ENCODE measurements at places on chromosomes 13 and 19.

DNA sequence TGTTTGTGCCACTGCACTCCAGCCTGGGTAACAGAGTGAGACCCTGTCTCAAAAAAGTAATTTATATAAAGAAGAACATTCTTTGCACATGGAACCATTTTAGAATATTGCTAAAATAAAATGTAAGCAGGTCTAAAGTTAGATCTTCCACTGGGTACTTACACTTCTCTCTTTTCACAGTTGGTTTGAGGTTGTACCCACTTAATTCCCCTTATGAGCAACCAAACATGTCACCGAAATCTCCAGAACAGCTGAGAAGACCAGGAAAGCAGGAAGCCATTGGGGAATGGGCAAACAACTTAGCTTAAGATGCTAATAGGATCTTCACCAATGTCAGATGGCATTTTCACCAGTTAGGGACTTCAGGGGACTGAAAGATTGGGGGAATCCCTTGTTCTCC is 18.8 kb downstream of the NLRP4 start:
- no peak for DNase-seq

GRCh38 chr13:50693727-50694126 is 149.8 kb downstream of the DLEU7 start:
- DNase-seq = no peak

- no peak for DNase-seq
Observed at GRCh38 chr19:16022251-16022650, 54.0 kb upstream of the TPM4 start.

DNA sequence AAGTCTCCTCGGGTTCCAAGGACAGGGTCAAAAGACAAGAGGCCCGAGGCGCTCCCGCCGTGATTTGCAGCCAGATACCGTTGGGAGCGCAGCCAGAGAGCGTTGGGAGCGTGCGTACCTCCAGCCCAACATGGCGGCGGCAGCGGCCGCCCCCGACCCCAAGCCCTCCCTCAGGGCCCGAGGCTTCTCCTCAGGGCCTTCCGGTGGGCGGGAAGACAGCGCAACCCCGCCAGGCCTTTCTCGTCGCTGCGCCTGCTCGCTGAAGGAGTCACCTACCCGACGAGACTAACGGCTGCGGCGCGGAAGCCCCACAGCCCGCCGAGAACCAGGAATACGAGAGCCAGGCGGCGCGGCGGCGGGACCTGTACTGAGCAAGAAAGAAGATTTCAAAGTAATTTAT is 3.2 kb upstream of the ZNF850 start:
- peak; percentile 79 for DNase-seq

- no peak for DNase-seq
Observed at GRCh38 chr13:20401931-20402856, 123.5 kb downstream of the CRYL1 start.

DNA sequence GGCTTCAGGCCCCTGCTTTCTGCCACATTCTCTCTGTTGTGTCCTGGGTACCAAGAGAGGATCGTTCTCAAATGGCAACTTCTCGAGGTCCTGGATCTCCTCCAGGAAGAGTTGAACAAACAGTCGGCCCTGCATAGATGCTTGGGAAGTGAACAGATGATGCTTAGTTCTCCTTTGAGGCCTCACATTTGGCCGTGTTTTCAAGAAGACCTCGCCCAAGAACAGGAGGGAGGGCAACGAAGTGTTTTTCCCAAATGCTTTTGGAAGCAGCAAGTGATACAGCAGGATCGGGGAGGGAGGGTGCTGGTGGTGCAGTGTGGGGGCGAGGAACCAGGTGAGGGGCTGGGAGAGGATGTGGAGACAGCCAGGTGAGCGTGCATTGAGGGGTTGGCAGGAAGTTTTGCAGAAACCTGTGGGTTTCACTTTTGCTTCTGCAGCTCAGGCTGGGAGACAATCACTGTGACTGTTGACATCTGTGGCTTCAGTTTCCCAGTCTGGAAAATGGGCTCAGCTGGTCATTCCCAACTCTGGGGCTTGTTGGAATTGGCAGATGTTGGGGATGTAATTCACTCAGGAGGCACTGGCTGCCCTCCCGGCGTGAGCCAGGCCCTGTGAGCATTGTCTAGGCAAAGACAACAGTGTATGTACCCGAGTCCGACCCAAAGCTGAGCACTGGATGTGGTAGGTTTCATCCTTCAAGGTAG is 21.6 kb downstream of the MAST3 start:
- no peak for DNase-seq

DNA sequence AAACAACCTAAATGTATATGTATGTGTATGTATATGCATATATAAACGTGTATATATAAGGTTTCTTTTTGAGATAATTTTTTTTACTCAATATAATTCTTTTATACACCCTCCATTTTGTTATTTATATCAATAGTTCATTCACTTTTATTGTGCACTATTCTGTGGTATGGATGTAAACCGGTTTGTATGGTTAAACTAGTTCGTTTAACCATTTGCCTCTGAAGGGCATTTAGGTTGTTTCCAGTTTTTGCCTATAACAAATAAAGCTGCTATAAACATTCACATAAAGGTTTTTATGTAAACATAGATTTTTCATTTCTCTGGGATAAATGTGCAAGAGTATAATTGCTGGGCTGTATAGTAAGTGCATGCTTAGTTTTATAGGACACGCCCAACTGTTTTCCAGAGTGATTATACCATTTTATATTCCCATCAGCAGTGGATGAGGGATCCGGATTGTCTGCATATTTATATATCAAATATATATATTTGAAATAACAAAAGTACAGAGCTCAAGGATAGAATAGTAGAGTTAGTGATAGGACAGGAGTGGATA is 380.3 kb downstream of the TSHZ3 start:
- no peak for DNase-seq

DNA sequence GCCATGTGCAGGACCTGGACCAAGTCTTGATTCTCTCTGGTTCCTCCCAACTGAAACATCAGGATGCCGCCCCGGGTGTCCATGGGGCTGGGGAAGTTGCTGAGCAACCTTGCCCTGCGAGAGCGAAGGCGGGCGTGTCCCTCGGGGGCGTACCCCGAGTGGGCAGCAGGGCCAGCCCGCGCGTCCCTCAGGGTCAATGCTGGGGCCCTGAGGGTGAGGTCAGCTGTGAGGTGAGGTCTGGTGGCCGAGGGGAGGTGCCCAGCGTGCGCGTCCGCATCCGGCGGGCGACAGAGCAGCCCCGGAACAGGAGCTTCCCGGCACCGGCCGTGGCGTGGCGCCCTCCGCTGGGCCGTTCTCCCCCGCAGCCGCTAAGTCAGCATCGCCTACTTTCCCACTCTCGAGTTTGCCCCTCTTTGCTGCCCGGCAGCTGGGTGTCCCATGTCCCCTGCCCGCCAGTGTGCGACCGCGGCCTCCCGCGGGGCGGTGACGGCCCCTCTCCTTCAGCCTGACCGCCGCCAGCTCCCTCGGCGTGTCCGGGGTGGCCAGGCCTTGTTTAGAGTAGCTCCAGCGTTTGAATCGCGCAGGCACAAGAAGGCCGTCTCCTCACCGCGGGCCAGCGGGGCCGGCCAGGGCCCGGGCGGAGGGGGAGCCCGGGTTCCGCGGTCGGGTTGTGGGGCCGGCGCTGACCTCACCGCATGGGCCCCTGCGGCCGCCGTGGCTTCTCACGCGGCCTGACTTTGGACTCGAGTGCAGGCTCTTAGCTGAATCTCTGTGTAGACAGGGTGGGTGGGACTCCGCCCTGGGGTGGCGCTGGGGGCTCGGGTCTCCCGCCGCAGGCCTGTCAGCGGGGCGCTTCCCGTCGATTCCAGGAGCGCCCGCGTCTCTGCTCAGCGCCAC is 33.0 kb downstream of the GJA3 start:
- DNase-seq = peak; percentile 86

DNA sequence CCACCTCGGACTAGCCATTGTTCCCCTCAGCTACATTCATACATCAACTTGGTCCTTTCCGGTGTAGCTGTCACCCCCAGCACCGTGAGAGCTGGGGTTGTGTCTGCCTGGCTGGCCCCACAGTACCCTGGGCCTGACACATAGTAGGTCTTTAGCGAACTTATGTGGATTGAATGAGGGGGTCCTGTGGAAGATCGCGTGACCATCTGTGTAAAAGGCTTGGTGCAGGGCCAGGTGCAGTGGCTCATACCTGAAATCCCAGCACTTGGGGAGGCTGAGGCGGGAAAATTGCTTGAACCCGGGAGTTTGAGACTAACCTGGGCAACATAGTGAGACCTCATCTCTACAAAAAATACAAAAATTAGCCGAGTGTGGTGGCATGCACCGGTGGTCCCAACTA is 2.0 kb downstream of the SMARCA4 start:
- DNase-seq = no peak

- DNase-seq = no peak
Observed at GRCh38 chr19:38564981-38565690, 52.6 kb downstream of the MAP4K1 start.

DNA sequence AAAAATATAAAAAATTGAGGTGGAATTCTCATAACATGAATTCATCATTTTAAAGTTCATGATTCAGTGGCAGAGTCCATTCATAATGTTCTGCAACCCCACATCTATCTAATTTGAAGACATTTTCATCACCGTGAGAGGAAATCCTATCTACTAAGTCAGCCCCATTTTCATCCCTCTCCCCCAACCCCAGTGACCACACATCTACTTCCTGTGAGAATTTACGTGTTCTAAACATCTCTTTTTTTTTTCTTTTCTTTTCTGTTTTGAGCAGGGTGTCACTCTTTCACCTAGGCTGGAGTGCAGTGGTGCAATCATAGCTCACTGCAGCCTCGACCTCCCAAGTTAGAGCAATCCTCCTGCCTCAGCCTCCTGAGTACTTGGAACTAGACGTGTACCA is 17.5 kb downstream of the ATCAY start:
- DNase-seq = no peak

DNA sequence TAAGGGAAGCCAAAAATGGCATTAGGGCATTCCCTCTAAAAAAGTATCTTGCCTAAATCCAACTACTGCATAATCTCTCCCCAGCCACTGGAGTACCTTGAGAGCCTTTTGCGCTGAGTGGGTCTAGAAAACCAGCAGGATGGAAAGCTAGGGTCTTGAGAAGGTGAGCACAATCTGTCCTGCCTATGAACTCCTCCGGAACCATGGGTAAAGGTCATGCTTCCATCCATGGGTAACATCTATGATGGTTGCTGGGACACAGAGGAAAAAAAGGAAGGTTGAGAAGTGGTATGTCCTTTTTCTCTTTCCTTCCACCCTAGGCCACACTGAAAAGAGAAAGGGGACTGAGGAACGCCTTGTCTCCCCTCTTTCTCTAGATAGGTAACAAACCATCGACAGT is 52.4 kb downstream of the ZNF676 start:
- no peak for DNase-seq

DNA sequence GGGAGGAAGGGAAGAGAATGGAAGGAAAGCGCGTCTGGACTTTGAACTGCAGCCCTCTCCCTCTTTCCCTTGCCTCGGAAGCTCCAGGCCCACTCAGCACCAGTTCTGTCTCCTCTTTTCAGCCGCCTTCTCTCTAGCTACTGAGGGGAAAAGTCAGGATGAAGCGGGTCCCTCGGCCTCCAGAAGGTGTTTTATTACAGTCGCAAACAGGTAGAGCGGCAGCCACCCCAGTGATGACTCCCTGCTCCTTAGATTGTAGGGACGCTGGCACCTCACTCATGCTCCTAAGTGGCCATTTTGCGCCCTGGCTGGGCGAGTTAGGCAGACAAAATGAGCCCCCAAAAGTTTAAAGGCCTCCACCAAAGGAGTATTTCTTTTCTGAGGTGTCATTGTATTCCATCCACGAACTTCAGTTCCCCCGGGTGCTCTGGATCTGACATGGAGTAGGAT is 954 bp upstream of the STK24 start:
- DNase-seq = no peak

GRCh38 chr13:113642563-113642962 is 15.4 kb downstream of the ATP4B start:
- DNase-seq = no peak

DNA sequence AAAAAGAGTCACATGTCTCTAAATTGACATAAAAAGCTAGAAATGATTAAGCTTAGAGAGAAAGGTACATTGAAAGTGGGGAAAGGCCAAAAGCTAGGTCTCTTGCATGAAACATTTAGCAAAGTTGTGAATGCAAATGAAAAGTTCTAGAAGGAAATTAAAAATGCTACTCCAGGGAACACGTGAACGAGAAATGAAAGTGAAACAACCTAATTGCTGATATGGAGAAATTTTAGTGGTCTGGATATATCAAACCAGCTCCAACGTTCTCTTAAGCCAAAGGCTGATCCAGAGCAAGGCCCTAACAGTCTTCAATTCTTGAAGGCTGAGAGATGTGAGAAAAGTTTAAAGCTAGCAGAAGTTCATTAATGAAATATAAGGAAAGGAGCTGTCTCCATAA is 419.8 kb downstream of the SLITRK6 start:
- no peak for DNase-seq

DNA sequence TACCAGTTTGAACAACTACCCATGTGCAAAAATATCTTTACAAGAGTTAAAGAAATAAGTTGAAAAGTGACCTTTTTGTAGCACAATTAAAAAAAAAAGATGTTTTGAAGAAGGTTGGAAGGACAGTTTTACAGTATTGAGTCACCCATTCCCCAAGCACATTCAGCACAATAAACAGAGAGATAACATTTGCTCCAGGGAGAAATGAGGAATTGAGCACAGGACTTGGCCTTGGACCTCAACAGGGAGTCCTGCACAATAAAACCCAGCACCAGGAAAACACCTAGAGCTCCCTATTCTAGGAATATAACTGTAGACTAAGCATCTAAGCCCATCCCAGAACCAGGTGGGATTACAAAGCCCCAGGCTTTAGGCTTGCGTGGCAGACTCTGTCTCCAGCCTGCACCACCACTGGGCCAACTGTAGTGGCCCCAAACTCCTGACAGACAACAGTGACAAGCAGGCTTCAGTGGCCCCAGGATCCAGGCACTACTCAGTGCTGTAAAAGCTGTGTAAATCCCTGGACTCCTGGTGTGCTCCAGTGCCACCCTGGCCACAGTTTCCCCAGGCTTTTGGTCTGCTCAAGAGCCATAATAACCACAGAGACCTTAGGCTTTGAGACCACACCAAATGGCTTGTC is 857.2 kb downstream of the SLITRK1 start:
- no peak for DNase-seq

GRCh38 chr13:22451327-22451741 is 729.4 kb upstream of the SGCG start:
- DNase-seq = no peak

GRCh38 chr19:52415711-52416110 is 13.2 kb upstream of the ZNF534 start:
- no peak for DNase-seq

DNA sequence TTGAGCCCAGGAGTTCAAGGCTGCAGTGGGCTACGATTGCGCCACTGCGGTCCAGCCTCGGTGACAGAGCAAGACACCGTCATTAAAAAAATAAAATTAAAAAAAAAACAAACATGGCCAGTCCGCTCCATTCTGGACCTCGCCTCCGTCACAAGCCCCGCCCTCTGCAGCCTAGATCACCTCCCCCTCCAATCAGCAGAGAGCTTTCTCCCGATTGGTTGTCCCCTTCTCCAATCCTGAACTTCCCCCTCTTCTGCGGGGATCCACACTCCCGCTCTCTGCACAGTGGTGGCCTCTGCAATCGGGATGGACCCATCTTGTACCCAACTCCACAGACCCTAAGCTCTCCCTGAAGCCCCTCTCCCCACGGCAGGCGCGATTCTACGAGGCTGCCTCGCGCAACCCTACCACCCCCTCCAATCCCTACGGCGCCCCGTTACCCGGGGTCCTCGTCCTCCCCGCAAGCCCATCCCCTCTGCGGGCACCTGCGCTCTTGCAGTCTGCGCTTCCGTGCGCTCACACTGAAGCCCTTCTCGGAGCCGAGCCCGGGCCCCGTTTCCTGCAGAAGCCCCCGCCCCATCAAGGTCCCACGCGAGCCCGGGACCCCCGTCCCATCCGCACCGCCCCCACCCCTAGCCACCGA is 540 bp downstream of the TMEM160 start:
- DNase-seq = peak; percentile 86

- DNase-seq = no peak
Observed at GRCh38 chr19:49128545-49129237, 9.3 kb downstream of the PPFIA3 start.

GRCh38 chr19:42942187-42942789 is 5.3 kb upstream of the PSG7 start:
- DNase-seq = no peak

All from posterior cingulate gyrus (tissue), 11 donors.